ENCODE measurements at places on chromosomes 3 and 15.

- DNase-seq, result peak; percentile 60
Observed at GRCh38 chr3:125310623-125311081, 64.5 kb downstream of the ZNF148 start.

- DNase-seq, result no peak
Observed at GRCh38 chr15:63370764-63371163, 10.9 kb downstream of the CA12 start.

DNA sequence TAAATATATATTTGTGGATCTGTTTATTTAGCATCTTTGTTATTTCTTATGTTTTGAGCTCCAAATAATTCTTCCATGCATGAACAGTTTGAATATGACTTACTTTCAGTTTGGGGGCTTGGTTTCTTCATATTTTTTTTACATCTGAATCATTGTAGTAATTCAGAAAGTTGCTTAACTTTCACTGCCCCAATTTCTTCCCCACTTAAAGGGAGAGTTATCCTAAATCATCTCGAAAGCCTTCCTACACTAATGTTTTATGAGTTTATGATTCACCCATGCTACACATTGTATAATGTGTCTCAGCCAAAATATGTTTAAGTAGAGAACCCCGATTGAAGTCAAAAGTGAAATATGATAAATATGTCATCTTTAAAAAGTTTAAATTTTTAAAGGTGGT lies 47.8 kb downstream of the SPRED1 start:
- DNase-seq, result peak; percentile 22

- no peak for DNase-seq
Observed at GRCh38 chr3:133246119-133246518, 153.7 kb upstream of the BFSP2 start.

GRCh38 chr15:89358755-89359439 lies 24.3 kb upstream of the POLG start:
- peak; percentile 87 for DNase-seq
